ENCODE measurements at places on chromosomes 11 and 22.

GRCh38 chr11:118167253-118167652, 9.2 kb downstream of the SCN2B start:
- DNase-seq = no peak

DNA sequence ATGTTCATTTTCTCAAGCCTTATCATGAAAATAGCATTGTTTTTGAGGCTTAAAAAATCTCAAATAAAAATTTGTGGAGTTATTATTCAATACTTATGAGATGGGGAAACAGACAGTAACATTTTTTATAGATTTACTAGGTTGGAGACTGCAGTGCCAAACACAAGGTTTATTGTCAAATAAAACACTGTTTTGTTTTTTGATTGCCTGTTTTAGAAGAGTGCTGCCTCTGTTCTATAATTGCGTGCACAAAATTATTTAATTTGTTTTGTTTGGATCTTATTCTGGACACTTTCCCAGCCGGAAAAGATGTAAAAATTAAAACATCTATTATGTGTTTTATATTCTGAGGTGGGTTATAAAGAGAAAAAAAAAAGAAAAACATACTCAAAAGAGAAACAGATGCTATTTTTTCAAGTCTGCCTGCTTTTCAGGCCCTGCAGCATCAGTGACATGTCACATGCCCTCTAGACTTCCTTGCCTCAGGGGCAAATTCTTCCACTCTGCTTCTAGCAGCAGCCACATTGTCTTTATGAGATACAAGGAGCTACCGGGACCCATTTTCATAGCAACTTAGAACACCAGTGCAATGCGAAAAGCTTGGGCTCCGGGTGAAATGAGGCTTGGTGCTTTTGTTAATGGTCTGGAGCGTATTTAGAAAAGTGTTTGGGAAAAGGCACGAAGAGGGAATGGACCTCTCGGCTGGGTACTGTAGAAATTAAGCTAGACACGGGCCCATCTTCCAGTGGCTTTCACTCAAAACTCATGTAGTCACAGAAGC, 77.5 kb downstream of the EFCAB6 start:
- DNase-seq = no peak

DNA sequence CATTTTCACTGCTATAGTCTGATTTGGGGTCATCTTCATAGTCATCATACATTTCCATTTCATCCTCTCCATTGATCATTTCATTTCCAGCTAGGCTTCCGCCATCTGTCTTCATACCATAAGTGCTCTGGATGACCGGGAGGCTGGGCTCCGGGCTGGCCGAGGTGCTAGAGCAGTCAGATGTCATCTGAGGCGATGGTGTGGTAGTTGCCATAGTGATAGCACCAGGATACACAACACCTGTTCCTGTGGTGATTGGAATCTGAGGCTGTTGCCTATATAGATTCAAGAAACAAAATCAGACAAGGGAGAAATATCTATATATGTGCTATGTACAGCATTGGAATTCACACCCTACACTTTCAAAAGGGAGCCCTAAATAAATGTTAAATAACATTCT, 383.5 kb downstream of the SOX6 start:
- DNase-seq = no peak

DNA sequence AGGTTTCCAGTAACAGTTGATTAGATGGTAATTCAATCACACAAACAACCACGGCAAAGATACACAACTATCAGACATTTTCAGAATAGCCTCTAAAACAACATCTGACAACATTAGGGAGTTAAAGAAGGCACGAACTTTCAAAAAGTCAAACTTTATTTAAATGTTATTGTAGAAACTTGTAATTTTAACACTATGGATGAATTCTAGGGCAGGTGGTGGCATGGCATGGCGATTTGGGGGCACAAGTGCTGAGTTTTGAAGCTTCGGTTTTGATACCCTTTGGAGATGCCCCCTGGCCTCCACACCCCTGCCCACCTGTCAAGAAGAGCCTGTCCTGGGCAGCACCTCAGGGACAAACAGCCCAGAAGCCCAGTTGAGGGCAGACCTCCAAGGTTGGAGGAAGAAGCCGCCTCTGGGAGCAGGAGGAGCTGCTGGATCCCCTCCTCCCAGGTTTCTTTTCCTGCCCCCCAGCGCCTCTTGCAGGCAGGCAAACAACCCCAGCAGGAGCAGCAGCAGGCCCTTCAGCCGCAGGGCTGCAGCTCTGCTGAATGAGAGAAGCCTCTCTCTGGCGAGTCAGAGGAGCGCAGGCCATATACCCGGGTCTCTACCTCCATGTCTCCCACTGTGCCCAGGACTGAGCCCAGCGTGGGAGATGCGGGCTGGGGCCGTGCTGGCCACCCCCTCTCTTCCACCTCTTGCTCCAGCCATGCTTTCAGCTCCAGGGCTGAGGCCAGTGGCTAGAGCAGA, 102.1 kb upstream of the IGLL5 start:
- no peak for DNase-seq

DNA sequence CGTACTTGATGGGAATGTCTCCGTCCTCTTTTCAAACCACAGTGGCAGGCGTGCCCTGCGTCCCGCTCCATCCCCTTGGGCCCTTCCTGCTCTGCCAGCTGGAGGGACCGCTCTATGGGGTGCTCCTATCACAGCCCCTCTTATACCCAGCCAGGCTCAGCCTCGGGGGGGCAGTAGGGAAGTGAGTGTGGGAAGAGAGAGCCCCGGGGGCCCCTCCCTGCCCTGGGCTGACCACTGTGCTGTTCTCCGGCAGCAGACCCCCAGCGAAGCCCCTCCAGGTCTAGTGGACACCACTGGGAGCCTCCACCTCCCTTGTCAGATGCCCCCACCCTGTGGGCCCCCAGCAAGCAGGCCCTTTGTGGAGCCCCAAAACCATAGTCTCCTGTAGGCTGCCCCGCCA, 572.5 kb downstream of the BRD1 start:
- no peak for DNase-seq

GRCh38 chr22:35150183-35151107, 84.5 kb downstream of the ISX start:
- peak; percentile 43 for DNase-seq

GRCh38 chr11:93194673-93195291, 3.0 kb downstream of the SLC36A4 start:
- no peak for DNase-seq

DNA sequence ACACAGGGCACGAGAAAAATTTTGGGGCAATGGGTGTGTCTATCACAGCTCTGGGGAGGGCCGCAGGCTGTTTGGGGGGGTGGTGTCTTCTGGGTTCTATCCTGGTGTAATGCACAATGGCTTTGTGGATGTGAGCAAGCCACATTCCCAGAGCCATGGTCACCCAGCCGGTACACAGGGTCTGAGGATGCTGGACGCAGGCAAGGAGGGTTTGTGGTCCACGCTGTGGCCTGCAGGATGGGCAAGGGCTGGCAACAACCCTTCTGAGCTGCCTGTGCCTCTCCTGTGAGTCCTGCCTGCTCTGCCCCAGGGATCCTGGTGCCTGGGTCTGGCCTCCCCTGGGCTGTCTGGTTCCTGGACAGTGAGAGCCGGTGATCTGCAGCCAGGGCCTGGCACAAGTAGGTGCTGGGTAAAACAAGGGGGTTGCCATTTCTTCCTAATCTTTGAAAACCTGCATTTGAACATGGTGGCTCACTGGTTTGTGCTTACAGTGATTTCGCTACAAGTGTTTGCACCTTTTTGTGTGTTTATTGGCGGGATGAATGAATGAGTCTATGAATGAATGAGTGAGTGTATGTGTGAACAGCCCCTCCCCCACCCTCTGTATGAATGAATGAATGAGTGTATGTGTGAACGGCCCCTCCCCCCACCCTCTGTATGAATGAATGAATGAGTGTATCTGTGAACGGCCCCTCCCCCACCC, 4.4 kb upstream of the MRPL23 start:
- no peak for DNase-seq

DNA sequence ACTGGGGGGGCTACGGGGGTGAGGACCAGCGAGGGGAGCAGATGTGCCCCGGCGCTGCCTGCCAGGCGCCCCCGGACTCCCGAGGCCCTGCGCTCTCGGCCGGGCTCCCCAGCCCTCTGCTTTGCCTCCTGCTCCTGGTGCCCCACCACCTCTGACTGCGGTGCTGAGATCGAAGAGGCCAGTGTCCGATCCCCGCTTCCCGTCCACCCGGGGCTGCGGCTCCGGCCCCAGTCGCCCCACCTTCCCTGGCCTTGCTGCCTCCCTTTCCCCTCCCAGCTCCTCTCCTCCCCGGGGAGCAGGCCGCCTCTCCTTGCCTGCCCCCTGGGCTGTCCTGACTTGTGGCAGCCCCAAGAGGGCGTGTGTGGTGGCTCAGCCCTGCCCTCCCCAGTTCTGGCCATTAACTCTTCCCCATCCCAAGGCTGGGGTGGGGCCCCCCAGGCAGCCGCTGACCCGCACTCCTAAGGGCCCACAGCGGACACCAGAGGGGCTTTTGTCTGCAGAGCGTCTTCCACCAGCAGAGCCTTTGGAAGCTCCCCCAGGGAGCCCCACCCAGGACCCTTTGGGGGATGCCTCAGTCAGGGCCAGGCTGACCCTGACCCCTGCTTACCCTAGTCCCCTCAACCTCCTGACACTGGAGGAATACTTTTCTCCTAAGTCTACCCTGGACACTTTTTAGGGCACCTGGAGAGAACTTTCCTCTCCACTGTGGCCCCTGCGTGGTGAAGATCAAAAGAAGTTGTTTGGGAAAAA, 16.6 kb downstream of the RTN4RL2 start:
- peak; percentile 84 for DNase-seq

DNA sequence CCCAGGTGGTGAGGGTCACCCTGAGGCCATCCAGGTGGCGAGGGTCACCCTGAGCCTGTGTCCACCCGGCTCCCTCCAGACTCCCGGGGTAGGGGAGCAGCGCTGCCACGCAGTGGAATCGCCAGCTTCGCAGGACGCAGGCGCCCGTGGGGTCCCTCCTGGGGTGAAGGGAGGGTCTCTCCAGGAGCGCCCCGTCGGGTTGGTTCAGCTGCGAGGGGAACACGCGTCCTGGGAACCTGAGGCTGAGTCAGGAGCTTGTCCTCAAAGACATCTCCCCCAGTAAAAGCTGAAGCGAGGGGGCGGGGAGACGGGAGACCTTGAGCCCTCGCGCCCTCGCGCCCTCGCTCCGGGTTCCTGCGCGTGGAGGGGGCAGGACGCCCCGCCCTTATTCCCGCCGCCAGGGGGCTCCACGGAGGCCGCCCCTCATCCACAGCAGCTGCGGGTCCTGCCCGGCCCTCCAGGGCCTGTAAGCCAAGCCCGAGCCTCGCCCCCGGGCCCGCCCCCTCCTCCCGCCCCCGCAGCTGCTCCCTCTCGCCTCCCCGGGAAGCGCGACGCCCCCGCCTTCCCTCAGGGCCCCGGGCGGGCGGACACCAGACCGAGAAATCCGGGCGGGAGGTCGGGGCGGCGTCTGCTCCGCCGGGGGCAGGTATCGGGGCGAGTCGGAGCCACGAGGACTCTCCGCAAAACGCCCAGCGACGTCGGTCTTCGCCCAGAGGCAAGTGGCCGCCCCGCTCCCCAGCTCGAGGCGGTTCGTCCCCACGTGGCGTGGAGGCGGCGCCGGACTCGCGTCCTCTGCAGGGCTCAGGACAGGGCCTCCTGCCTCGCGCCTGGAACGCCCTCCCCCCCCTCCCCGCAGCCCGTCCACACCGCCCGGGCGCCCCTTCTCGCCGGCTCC, 22.8 kb downstream of the PIM3 start:
- DNase-seq = no peak

DNA sequence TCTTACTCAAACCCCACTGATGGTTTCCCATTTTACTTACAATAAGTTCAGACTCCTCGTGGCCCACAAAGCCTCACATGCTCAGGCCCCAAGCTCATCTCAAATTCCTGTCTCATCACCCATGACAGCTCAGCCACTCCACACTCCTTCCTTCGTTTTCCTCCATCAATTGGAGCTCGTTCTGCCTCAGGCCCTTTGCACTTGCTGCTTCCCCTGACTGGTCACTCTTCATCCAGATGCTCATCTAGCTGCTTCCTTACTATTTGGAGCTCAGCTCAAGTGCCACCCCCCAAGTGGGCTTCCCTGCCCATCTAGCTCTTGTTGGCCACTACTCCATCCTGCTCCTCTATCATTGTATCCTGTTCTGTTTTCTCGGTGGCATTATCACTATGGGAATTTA, 46.8 kb upstream of the LRRC32 start:
- no peak for DNase-seq

DNA sequence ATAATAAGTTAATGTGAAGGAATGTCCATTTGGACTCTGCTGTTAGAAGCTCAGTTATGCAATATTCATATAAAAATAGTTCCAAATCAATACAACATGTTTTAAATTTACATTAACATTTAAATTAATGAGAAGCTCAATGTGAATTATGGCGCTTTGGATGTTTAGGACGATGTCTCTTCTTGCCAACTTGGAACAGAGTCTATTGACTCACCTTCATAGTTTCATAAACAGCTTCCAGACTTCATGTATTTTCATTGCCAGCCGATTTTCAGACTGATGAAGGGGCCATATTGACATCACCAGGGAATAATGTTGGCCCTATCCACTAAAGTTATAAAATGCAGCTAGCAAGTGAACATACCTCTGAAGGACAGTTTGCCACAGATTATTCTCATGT, 1136.2 kb downstream of the LRRC4C start:
- no peak for DNase-seq

DNA sequence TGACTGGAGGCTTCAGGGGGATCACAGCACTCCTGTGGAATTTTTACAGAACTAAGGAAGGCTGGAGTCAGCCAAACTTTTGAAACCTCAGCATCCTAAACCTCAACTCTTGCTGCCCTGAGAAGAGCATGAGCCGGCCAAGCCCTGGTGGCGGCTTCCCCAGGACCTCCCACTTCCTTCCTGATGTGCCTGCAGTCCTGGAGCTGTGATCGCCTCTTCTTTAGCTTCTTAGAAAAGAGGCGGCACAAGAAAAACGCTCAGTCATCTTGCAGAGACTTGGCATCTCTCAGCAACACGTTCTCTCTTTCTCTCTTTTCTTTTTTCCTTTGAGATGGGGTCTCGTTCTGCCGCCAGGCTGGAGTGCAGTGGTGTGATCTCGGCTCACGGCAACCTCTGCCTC, 40.4 kb upstream of the AMPD3 start:
- no peak for DNase-seq

DNA sequence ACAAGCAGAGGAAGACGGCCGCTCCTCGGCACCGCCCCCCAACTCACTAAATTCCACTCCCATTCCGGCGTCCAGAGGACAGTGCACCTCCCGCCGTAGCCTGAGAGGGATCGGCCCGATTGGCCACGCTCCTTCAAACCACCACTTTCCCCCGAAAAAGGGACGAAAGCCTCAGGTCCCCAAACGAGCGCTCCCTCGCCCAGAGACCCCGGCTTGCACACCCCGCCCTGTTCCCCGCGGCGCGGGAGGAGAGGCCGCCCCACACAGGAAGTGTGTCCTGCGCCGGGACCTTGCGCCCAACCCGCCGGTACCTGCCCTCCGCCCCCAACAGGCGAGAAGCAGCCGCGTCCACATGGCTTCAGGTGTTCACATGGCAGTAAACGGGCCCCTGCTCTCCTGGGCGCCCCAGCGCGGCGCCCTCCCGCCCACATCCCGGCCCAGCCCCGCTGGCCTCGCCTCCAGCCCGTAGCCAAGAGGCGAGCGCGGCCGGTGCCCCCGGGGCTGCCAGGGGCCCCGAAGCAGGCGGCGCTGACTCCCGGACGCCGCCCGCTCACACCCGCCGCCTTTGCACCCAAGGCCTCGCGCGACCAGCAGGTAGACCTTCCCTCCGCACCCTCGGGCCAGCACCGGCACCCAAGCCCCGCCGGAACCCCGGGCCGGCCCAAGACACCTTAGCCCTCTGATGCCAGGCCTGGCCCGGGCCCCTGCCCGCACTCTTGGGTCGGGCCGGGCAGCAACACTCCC, 849 bp downstream of the TCF20 start:
- peak; percentile 60 for DNase-seq

Measured in RKO (cell line).